ENCODE measurements at places on chromosomes 12 and 14.

DNA sequence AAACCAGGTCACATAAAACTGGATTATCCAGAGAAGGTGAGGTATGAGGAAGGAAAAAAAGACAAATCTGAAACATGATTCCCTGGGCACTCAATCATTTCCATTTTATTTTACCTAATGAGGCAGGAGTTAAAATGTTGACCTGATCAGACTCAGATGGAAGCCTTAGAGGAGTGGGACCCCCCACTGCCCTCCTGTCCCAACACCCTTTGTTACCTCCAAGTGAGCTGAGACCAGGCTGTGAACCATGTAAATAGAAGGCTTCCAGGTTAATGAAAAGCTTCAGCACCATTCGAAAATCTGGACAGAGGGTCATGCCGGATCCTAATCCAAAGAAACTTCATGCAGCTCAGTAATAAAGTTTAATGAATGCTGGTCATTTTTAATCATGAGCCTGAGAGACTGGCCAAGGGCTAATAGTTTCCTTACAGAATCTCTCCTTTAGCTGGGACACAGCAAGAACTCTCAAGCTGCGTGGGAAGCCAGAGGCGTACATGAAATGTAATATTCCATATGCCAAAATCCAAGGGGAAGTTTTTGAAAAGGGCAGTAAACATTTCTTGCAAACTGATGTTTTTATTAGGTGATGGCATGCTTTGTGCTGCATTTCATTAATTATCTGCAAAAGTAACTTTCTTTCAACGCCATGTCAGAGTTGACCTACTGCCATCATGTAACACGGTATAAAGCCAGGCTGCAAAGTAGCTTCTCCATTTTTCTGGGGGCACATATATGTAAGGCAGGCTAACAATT is 183.0 kb downstream of the PAX9 start:
- DNase-seq, result no peak

DNA sequence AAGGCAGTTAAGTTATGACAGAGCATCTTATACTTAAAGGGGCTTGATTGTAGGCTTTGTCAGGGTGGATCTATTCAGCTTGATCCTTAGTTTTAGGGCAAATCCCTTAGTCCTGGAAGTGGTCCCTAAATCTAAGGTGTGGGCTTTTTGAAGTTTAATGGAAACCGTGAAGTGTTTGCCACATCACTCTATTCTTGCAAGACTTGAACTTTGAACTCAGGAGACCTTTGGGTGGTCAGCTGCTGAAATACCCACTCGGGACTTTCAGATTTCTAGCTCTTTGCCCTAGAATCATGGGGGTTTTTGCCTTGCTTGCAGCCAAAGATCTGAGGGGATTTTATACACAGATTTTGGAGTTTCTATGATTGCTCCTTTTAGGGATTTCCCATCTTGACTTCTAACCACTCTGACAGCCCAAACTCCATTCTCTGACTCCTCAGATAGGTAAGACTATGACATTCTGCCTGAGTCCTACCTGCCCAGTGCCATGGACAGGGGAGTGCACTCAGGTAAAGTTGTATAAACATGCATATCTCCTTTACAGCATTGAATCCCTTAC is 39.9 kb downstream of the SNAPC1 start:
- no peak for DNase-seq

GRCh38 chr12:54201001-54201794 is 12.4 kb upstream of the SMUG1 start:
- peak; percentile 90 for DNase-seq

GRCh38 chr14:53044486-53044885 is 93.6 kb upstream of the FERMT2 start:
- peak; percentile 67 for DNase-seq

DNA sequence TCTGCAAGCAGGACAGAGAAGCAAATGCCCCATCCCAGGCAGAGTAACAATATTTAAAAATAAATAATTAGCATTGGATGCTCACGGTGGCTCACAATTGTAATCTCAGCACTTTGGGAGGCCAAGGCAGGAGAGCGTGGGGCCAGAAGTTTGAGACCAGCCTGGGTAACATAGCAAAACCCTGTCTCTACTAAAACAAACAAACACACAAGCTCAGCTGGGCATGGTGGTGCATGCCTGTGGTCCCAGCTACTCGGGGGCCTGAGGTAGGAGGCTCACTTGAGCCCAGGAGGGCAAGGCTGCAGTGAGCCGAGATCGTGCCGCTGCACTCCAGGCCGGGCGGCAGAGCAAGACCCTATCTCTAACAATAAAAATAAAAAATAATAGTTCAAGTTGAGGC is 74.7 kb upstream of the NCOR2 start:
- DNase-seq, result no peak

- no peak for DNase-seq
Observed at GRCh38 chr12:98358144-98358543, 157.2 kb upstream of the TMPO start.

GRCh38 chr14:72419226-72419775 is 474.6 kb downstream of the DPF3 start:
- no peak for DNase-seq

DNA sequence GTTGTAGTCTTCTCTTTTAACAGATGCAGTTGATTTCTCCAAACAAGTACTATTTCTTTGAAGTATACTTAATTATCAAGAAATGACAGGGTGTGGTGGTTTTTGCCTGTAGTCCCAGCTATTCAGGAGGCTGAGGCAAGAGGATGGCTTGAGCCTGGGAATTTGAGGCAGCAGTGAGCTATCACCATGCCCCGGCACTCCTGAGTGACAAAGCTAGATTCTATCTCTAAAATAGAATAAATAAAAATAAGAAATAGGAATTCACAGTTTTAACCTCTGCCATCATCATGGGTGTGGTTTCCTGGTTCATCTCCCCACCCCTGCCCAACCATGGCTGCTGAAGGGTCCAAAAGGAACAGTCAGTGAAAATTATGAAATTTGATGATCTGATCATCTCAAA is 290.2 kb upstream of the FLRT2 start:
- DNase-seq, result no peak

DNA sequence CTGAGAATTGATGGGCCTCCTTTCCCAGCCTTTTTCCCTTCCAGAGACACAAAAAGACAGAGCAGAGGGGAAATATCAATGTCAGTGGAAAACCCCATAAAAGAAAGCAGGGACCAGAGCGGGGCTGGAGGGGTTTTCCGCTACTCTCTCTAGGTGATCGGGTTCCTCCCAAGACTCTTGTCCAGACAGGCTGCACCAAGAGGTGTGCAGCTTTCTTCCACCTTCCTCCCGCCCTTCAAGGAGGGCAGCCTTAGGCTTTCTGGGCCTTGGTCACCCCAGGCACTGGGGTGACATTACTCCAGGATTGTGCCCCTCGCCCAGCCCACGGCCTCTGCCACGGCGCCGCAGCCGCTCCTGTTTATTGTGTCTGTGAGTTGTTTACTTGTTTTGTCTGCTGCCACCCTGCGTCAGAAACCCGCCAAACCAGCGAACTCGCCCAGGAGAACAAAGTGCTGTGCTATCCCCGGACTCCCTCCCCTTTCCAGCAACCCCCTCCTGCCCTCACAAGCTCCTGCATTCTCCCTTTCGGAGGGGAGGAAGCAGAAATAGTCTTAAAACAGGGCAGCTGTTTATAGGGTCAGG is 6.7 kb upstream of the HOXC6 start:
- no peak for DNase-seq

GRCh38 chr12:24363177-24363754 is 413.8 kb upstream of the SOX5 start:
- no peak for DNase-seq

DNA sequence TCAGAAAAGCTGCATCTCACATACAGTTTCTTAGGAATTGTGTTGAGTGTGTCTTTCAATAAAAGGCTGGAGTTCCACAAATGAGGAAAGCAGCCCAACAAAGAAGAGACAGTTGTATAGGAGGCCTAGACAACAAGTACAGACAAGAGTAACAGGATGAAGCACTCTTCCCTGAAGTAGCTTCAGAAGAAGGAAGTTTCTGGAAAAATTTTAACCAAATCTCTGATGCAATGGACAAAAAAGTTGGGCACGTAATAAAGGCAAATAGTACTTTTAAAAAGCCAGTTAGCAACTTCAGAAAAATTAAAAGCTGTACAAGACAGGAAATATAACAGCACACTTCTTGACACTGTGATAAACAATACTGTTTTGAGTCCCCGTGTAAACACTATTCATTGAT is 134.1 kb upstream of the PLEKHG7 start:
- no peak for DNase-seq

- no peak for DNase-seq
Observed at GRCh38 chr14:33521192-33521591, 429.7 kb downstream of the EGLN3 start.

DNA sequence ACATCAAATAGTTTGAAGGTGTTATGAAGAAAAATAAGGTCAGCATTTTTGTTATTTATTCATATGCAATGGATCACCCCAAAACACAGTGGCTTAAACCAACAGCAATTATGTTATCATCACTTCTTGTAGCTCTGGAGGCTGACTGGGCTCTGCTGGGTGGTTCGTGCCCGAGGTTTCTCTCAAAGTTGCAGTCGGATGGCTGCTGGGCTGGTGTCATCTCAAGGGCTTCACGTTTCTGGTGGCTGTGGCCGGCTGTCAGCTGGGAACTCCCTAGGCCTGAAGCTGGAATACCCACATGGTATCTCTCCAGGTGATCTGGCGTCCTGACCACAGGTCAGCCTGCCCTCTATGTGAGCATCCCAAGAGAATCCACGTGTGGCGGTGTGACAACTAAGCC is 12.0 kb downstream of the DIO3 start:
- no peak for DNase-seq

- DNase-seq, result no peak
Observed at GRCh38 chr14:64928239-64929013, 14.1 kb downstream of the GPX2 start.

DNA sequence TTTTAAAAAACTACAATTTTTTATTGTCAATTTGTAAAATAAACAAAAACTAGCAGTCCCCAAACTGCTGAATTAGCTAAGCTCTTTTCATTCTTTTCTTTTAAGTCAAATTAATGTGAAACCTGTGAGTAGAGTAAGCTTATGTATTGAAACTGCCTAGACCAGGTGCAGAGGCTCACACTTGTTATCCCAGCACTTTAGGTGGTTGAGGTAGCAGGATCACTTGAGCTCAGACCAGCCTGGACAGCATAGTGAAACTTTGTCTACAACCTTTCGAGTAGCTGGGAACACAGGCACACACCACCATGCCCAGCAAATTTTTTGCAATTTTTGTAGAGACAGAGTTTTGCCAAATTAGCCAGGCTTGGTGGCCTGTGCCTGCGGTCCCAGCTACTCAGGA is 26.4 kb downstream of the SCFD1 start:
- no peak for DNase-seq

- peak; percentile 17 for DNase-seq
Observed at GRCh38 chr12:42128327-42128726, 16.3 kb downstream of the GXYLT1 start.

GRCh38 chr12:115337693-115338543 is 653.9 kb upstream of the TBX3 start:
- peak; percentile 70 for DNase-seq

DNA sequence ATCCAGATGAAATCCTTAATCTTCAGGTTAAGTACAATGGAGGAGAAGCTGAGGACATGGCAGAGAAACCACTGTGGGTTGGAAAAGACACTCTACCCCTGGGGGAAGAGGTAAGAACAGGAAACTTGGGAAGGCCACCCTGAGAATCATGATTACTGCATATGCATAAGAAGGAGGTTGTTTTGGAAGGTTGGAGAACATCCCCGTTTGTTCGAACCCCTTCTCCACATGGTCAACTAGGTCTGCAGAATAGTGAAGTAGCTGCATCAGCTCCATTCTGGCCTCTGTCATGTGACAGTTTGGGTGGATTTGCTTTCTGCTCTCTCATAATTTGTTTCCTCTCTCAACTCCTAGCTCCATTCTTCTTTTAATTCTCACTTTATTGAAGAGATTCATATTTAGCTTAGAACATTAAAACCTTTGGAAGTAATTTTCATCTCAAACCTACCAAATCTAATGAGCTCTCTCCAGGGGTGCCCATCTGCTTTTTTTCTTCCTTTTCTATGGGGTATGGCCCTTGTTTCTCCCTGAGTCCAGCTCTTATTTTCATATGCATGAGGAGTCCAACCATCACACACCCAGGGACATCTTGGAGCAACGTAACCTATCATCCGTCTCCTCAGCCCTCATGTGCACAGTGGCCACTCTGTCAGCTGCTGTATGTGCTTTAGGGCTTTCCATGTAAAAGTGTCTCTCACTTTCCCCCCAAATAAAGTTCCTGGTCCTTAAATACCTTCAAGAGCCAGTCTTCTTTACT is 820.3 kb downstream of the TMEM121 start:
- DNase-seq, result no peak

DNA sequence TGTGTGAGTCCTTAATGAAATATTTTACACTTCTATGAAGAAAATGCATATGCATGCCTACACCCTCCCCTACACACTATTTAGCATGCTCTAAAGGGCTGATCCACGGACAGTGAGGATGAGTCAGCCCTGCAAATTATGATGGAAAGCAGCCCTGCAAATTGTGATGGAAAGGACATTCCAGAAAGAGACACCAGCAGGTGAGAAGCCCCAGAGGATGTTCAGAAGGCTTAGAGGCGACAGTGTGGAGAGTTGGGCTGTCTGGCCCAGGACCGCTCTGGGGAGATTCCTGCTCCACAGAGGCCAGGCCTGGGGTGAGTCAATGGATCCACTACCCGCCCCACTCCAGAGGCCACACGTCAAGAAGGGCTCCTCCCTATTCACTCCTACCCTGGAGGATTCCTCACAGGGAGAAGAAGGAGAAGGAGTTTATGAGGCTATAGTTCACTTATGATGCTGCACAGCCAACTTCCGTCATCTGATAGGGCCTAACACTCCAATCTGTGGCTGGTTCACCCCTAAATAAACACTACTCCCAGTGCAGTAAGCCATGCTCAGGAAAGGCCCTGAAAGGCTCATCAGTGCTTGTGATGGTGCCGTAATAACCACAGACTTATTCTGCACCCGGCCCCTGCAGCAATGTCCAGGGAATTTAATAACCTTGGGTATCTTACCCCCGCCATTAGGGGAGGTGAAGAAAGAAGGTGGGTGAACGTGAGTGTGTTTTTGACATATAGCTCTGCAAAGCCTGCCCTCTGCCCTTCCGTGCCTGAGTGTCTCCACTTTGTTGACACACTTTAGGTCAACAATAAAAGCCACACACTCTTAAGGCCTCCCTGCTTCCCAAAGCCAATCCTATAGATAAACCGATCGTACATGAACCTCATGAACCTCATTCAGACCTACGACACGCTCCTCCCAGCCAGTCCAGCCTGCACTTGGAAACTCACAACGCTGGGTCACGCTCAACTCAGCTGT is 46.4 kb downstream of the CLMN start:
- no peak for DNase-seq

Measured in GM03348 (cell line).